T-helper 2 cell treated with Interferon-gamma antibody and Interleukin-4, amounts not matched to agents 100 ng/mL and 5 ng/mL, for 36 hours (primary cell): ENCODE measurements at places on chromosomes 7 and 10. TPM values are rescaled to one million over a fixed set of nuclear protein-coding genes. Genes with fewer than 3 reads are reported as not detected.

Gene SNCG
- not detected in 2 replicates for total RNA-seq

Gene SLC25A40
- 42.9 and 46.7 TPM in 2 replicates for total RNA-seq

Gene BMPER
- not detected in 2 replicates for total RNA-seq

Gene GFRA1
- total RNA-seq, result not detected in 2 replicates

Gene C10orf143
- total RNA-seq, result 3.9 and 4.9 TPM in 2 replicates

Gene ABCB4
- total RNA-seq, result not detected in 2 replicates

Gene LRRC61
- 20.7 and 20.9 TPM in 2 replicates for total RNA-seq

Gene NKX2-3
- not detected in 2 replicates for total RNA-seq

Gene PNLIPRP1
- not detected in 2 replicates for total RNA-seq

Gene CCDC3
- total RNA-seq, result 0.07 and 0.09 TPM in 2 replicates
